Activated CD4-positive, alpha-beta T cell treated with anti-CD3 and anti-CD28 coated beads, Interleukin-2, amount 10 ng/mL, durations not matched to agents 24 days and 14 days (primary cell): ENCODE measurements at places on chromosomes 2 and 18.

DNA sequence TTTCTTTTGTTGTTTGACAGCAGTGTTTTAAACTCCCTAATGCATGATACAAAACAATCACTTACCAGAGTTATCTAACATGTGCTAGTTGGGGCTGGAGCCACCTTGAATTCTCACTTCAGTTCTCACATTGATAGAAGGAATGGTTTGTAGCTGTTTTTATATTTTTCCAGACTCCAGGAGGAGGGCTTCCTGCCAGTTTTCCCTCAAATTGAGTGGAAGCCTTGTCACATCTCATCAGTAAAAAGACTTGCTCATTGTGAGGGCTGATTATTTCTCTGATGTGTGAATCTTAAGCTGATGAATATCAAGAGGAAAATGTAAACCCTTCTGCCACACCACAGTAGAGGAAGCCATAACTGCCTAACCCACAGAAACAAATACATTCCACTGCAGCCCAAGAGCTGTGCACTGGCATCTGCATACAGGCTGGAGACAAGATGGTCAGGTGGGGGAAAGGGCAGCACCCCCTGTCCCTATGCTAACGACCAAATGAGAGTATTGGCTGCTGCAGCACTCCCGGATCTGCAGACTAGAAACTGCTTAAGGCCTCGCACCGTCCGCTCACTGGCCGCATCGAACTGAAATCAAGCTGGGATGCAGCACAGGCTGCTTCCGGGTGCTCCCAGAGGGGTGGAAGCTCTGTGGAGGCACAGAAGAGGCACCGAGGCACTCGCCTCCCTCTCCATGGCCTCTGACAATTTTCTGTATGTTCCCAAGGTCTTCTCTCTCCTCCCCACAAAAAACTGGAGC is 73.7 kb upstream of the TPO start:
- H3K27me3 ChIP-seq = no peaks in the 10 kb centered on the region
- H3K36me3 ChIP-seq = no peaks in the 10 kb centered on the region
- no peaks in the 10 kb centered on the region for H3K4me1 ChIP-seq
- no peak overlapping the region for H3K4me3 ChIP-seq
- DNase-seq = no peak
- H3K27ac ChIP-seq = no peak overlapping the region

- peaks cover 16% of the 10 kb centered on the region for H3K4me1 ChIP-seq
- H3K36me3 ChIP-seq = peaks cover 22% of the 10 kb centered on the region
- no peak overlapping the region for H3K27ac ChIP-seq
- DNase-seq = no peak
- no peaks in the 10 kb centered on the region for H3K27me3 ChIP-seq
These were observed 143.6 kb downstream of the RNF144A start for GRCh38 chr2:7060631-7061449.

DNA sequence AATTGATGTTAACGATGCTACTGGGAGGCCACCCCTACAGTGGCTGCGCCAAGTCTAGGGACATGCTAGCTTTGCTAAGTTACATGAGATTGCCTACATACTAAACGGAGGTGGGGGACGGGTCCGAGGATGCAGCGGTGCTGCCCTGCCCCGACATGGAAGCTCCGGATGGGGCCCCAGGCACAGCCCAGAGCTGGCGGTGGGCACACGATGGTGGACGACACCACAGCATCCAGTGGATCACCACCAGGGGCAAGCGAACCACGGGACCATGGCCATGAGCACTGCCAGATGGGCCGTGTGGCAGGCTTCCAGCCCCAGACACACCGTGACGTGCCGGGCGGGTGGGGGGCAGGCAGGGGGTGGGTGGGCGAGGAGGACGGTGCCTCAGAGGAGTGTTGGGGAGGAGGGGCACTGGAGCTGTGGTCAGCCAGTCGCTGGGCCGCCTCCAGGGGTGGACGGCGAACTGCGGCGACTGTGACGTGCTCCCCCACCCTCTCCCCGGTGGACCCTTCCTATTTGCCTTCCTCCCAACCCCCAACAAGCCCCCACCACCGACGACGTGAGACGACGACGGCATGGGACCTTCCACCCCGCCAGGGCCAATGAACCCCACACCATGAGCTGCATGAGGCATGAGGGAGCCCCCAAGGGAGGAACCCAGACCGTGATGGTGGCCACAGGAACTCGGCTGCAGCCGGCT is 90.6 kb upstream of the ANKRD30BL start:
- H3K4me3 ChIP-seq = no peak overlapping the region
- no peaks in the 10 kb centered on the region for H3K4me1 ChIP-seq
- H3K27me3 ChIP-seq = peaks cover 5% of the 10 kb centered on the region
- no peak for DNase-seq
- peaks cover 3% of the 10 kb centered on the region for H3K36me3 ChIP-seq
- H3K27ac ChIP-seq = no peak overlapping the region

DNA sequence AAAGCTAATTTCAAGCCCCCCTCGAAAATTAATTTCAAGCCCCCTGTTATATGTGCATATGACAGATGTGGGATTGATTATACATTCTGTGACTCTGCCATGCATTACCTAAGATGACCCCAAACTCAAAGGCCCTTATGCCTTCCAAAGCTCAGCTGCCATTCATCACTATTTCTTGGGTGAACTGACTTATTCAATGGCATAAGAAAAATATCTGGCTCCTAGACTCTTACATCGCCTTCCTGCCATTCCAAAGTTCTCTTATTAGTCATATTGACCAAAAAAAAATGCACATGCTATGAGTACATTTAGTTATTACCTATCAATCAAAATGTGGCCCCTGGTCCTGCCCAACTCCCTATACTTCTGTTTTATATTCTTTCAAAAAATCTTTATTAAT is 291.8 kb upstream of the CHAC2 start:
- no peak overlapping the region for H3K4me3 ChIP-seq
- no peak for DNase-seq
- no peaks in the 10 kb centered on the region for H3K4me1 ChIP-seq
- peaks cover 1% of the 10 kb centered on the region for H3K27me3 ChIP-seq

- H3K27me3 ChIP-seq = no peaks in the 10 kb centered on the region
- H3K36me3 ChIP-seq = no peaks in the 10 kb centered on the region
- H3K27ac ChIP-seq = no peak overlapping the region
- no peak for DNase-seq
- no peaks in the 10 kb centered on the region for H3K4me1 ChIP-seq
These were observed 108.1 kb upstream of the ARHGAP28 start for GRCh38 chr18:6621437-6621836.

- peaks cover 4% of the 10 kb centered on the region for H3K4me1 ChIP-seq
- H3K36me3 ChIP-seq = no peaks in the 10 kb centered on the region
- no peak overlapping the region for H3K27ac ChIP-seq
- no peak for DNase-seq
- H3K4me3 ChIP-seq = no peak overlapping the region
These were observed 8.7 kb downstream of the IMPA2 start for GRCh38 chr18:11989966-11990380.

GRCh38 chr2:71992036-71992435 is 155.6 kb downstream of the CYP26B1 start:
- no peaks in the 10 kb centered on the region for H3K4me1 ChIP-seq
- no peak overlapping the region for H3K27ac ChIP-seq
- H3K27me3 ChIP-seq = no peaks in the 10 kb centered on the region
- no peak for DNase-seq

GRCh38 chr18:69495338-69495737 is 94.7 kb downstream of the DOK6 start:
- H3K27ac ChIP-seq = no peak overlapping the region
- H3K4me1 ChIP-seq = no peaks in the 10 kb centered on the region
- no peak overlapping the region for H3K4me3 ChIP-seq
- no peak for DNase-seq
- H3K27me3 ChIP-seq = no peaks in the 10 kb centered on the region

GRCh38 chr18:62335494-62335893 is 10.4 kb downstream of the TNFRSF11A start:
- H3K4me1 ChIP-seq = peaks cover 39% of the 10 kb centered on the region
- no peak overlapping the region for H3K4me3 ChIP-seq
- H3K36me3 ChIP-seq = peaks cover 12% of the 10 kb centered on the region
- H3K27me3 ChIP-seq = no peaks in the 10 kb centered on the region
- DNase-seq = no peak

- peaks cover 9% of the 10 kb centered on the region for H3K4me1 ChIP-seq
- H3K27me3 ChIP-seq = no peaks in the 10 kb centered on the region
- DNase-seq = peak; percentile 13
- no peak overlapping the region for H3K27ac ChIP-seq
These were observed 47.9 kb downstream of the EML6 start for GRCh38 chr2:54771166-54771885.

DNA sequence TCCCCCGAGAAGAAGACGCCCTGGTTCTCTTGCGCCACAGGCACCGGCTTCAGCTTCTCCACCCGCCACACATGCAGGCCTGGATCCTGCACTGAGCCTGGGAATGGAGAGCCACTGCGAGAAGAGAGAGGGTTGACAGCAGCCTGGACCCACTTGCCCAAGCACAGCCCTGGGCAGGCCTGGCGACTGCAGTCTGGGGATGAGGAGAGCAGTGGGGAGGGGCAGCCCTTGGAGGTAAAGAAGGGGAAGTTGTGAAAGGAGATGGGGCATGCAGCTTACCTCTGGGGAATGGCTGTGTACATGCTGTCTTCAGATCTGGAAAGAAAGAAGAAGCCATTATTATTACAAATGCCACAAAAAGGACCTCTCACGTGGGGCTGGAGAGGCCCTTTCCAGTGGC is 8.3 kb downstream of the CAPG start:
- no peak for DNase-seq
- H3K27ac ChIP-seq = no peak overlapping the region
- no peak overlapping the region for H3K4me3 ChIP-seq
- H3K27me3 ChIP-seq = no peaks in the 10 kb centered on the region

DNA sequence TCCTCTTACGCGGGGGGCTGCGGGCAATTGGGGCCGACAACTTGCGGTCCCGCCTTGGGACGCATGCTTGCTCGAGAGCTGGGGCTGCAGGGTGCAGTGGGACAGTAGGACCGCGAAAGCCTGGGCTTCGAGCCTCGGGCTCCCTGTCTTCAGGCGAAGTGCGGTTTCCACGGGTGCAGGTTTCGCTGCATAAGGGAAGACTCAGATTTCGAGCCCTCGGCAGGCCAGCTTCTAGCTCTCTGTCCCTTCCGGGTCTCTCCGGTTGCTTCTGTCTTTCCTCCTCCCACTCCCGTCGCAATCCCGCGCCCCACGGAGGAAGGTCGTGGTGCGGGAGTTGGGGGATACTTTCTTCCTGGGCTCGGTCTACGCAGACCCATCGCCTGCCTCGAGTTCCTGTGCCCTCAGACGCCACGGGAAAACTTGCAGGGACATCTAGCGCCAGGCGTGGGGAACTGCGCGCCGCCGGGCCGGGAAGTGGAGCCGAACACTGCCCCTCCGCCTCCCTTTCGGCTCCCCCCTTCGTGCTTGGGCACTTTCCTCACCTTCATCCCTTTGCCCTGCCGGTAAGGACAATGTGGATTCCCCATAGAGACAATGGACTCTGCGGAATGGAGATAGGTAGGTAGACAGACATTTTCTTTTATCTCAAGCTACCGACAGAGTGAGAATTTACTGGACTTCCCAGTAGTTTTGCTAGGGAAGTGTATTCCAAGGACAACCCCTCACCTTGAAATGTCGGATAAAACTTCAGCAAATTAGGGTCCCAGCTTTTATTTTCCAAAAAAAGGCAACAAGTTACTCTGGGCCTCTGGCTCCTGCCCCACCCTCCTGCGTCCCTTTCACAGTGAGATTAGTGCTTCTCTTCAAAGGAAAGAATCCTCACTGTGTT is 4.2 kb upstream of the HOXD13 start:
- peak overlapping the region; percentile 25 for H3K27ac ChIP-seq
- DNase-seq = no peak
- H3K27me3 ChIP-seq = peaks cover 86% of the 10 kb centered on the region

DNA sequence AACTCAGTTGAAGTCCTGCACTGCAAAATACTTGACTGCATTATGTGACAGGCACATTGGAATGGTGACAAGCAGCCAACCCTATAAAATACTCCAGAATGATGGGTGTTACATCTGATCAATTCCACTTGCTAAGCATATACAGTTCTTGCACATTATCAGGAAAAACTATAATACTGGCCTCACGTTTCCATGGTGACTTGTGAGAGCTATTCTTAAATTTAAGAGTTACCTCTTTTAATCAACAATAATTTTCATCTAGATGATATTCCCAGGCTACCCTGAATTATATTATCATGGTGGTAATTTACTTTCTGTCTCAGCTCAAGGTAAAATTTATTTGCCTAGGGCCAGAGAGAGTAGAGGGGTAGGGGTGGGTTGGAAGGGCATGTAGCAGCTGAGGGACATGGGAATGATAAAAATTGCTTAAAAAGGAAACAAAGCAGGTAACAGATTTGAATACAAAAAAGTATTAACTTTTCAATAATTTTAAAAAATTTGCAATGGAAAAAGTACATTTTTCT is 132.3 kb upstream of the PGAP1 start:
- peaks cover 82% of the 10 kb centered on the region for H3K36me3 ChIP-seq
- H3K27ac ChIP-seq = no peak overlapping the region
- H3K4me1 ChIP-seq = peaks cover 23% of the 10 kb centered on the region
- DNase-seq = no peak

- DNase-seq = no peak
- H3K4me1 ChIP-seq = peaks cover 29% of the 10 kb centered on the region
- H3K27me3 ChIP-seq = peaks cover 30% of the 10 kb centered on the region
- no peaks in the 10 kb centered on the region for H3K36me3 ChIP-seq
These were observed 5.5 kb upstream of the ARL4C start for GRCh38 chr2:234502285-234502918.

DNA sequence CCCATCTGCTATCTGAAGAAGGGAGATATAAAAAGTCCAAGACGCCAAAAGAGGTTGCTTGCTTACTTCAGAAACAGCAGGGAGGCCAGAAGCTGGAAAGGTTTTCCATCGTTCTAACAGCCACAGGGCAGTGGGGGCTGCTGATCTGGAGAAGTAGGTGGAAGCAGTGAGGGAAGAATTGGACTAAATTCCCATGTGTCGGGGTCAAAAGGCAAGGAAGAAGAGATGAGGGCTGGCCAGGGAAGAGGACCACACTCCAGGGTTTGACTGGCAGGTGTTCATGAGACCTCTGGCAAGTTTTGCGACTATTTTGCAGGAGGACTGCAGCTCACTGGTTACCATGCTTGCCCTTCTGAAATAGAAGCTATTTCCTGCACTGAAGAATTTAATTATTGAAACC is 91.0 kb downstream of the SCG2 start:
- H3K27ac ChIP-seq = no peak overlapping the region
- no peaks in the 10 kb centered on the region for H3K27me3 ChIP-seq
- no peak for DNase-seq
- no peaks in the 10 kb centered on the region for H3K4me1 ChIP-seq

DNA sequence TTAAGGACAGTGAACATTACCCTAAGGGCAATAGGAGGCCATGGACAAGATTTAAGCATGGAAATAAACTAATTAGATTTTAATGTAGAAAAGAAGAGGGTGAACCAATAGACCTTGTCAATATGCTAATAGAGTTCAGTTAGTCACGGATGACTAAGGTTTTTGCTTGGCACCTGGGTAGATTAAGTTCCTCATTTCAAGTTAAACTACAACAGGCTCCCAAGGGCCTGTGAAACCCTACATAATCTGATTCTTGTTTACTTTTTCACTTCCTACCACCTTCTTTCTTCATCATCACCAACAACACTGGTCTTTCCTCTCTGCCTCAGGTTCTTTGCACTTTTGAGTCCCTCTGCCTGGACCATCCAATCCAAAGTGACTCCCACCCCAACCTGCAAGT is 14.8 kb downstream of the SP110 start:
- DNase-seq = no peak
- no peak overlapping the region for H3K4me3 ChIP-seq
- no peaks in the 10 kb centered on the region for H3K27me3 ChIP-seq
- peaks cover 26% of the 10 kb centered on the region for H3K4me1 ChIP-seq
- H3K36me3 ChIP-seq = peaks cover 59% of the 10 kb centered on the region
- peak overlapping the region; percentile 6 for H3K27ac ChIP-seq

GRCh38 chr2:18519914-18520450 is 40.5 kb downstream of the RDH14 start:
- no peak for DNase-seq
- H3K4me3 ChIP-seq = no peak overlapping the region
- peaks cover 9% of the 10 kb centered on the region for H3K27me3 ChIP-seq
- no peak overlapping the region for H3K27ac ChIP-seq
